ENCODE measurements at places on chromosomes 11 and 22.

GRCh38 chr11:17526931-17527627 is 17.1 kb downstream of the USH1C start:
- no peak for DNase-seq

DNA sequence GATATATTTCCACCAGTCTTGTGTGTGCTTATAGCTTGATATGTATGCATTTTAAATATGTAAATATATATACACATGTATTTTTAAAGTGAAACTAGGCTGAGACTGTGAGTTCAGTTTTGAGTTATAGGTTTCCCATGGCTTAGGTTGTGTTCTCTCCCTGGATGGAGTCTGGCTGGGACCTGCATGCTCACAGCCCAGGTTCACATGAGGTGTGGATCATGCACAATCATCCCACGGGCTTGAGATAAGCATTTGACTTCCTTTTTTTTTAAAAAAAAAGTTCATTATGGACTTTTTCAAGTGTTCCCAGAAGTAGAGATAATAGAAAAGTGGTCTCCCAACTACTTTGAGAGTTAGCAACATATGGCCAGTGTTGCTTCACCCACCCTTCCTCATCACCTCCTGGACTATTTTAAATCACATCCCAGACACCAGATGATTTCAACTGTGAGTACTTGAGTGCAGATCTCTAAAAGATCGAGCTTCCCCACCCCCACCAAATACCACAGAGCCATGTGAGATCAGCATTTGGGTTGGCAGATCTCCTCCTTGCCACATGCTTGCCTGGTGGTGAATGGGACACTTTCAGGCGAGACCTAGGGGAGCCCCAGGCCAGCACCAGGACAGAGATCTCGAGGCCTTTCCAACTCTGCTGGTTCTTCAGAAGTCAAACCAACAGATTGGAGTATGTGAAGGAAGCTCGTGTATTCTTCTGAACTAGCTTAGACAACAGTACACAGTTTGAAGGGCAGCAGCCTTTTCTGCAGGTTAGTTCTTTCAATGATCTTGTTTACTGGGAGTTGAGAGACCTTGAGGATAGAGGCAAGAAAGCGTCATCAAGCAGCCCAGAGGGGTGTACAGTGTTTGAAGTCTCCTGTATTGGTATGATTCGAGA is 15.9 kb downstream of the MED15 start:
- DNase-seq, result peak; percentile 31

GRCh38 chr11:13222285-13222684 is 55.3 kb upstream of the BMAL1 start:
- no peak for DNase-seq

GRCh38 chr11:66904981-66905521 is 48.2 kb downstream of the LRFN4 start:
- DNase-seq, result no peak

DNA sequence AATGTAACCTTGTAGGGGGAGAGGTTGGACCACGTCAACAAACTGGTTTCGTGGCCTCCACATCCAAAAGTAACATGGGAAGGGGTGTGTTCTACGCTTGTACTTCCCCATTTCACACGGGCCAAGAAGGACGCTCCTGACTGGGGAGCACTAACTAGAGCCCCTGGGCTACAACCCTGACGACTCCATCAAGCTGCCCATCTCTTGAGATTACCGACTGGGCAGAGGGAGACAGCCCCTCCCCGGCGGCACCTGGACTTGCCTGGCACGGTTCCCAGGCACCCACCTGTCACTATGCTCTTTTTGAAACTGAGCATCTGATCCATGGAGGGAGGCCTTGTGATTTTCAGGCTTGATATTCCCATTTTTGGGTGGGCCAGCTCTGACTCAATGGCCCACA is 68.5 kb downstream of the SHANK2 start:
- no peak for DNase-seq

- DNase-seq, result no peak
Measured at GRCh38 chr22:43851058-43851978, 11.0 kb downstream of the SULT4A1 start.

- DNase-seq, result peak; percentile 89
Measured at GRCh38 chr22:23849009-23850006, 8.4 kb upstream of the SLC2A11 start.

- no peak for DNase-seq
Measured at GRCh38 chr22:32850157-32850556, 48.7 kb downstream of the TIMP3 start.

Measured in stimulated activated CD4-positive, alpha-beta T cell treated with anti-CD3 and anti-CD28 coated beads, Interleukin-15, amount 100 ng/mL, for 24 hours (primary cell).